Omental fat pad (tissue), 4 donors: ENCODE measurements at places on chromosomes 1 and 21.

GRCh38 chr1:94438692-94439276, 20.6 kb downstream of the ABCD3 start:
- no peak for DNase-seq

- no peak for DNase-seq
These were observed 272.7 kb downstream of the TRABD2B start for GRCh38 chr1:47724432-47724999.

- DNase-seq: no peak
These were observed 1.4 kb downstream of the CASQ1 start for GRCh38 chr1:160191756-160192155.

DNA sequence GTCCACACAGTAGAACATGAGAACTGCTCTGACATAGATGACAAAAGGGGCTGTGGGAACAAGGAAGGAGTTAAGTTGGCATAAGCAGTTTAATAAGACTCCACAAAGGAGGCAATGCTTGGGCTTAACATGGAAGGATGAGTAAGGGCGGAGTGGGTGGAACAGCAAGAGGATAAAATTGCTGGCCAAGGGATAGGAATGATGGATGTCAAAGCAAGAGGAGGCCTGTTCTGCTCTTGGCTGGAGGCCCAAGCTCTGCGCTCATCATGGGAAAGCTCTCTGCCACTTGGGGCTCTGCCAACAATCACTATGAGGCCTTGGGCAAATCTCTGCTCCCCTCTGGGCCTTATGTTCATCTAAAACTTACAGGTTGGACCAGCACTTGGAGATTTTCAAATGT, 98.3 kb upstream of the CAMK1G start:
- DNase-seq: no peak

- DNase-seq: no peak
These were observed 7.5 kb downstream of the MPL start for GRCh38 chr1:43345120-43345519.

DNA sequence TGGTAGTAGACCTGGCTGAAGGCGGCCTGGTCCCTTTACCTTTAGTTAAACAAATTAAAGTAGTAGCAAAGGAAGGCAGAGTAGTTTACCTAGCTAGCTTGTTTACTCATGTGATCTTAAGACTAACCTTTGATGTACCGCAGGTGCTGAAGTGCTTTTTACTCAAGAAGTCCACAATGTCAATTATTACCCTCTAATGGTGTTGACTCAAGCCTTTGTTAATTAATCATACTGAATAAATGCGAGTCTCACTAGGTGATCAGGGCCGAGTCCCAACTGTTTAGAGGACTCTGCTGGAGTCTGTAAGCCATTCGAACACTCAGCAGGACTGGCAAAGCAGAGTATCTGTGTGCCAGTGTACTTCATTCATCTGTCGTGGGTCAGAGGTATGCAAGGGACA, 381.1 kb upstream of the NCAM2 start:
- DNase-seq: no peak

- no peak for DNase-seq
These were observed 192.3 kb downstream of the SLC45A1 start for GRCh38 chr1:8510041-8510823.

DNA sequence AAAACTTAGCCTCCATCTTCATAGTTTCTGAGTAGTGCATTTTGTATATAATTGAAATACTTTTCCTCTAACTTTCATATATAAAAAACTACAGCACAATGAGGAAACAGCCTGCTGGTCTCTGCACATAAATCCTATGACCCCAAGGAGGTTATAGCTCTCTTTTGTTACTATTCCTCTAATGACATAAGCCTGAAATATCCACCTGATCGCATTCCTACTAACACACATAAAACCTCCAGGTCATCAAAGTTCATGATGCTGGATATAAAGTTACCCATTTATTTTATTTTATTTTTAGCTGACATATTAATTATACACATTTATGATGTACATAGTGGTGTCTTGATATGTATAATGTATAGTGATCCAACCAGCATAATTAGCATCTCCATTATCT, 1042.0 kb upstream of the B3GALT2 start:
- no peak for DNase-seq

DNA sequence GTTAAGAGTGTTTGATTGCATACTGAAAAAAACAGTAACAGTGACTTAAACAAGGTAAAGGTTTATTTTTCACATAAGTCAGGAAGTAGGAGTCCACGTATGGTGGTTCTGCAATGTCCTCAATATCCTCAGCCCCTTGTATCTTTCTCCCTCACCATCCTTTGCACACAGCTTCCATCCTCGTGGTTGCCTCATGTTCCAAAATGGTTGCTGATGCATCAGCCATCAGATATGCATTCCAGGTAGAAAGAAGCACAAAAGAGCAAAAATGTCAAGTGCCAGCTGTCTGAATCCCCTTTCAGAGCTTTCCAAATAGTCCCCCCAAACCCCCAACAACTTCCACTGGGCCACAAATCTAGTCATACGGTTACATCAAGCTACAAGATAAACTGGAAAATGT, 138.1 kb downstream of the SYF2 start:
- DNase-seq: no peak

DNA sequence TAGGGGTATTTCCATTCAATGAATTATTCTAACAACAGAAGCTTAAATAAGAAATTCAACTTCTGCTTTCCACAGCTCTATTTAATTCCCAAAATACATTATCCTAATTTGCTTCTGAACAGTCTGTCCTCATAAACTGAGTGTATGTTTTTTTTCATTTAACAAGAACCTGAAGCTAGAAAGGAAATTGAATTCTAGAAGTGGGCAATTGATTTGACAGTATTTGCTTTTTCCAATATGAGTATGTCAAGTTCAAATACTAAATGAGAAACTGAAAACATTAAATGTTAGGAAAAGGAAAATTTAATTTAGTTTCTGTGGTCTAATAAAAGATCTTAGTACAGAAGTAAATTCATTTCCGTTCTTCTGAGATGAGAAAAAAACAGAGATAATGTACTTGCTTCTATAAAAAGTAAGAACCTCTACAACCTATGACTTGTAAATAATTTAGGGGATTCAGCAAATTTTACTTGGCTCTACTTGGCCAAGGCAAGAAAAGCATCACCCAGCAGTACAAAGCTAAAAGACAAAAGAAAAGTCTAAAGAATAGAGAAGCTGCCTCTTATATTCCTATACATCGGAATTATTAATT, 31.1 kb downstream of the RAB3GAP2 start:
- no peak for DNase-seq
